ENCODE measurements at places on chromosomes 16 and 17.

- no peak for DNase-seq
These were observed 5.7 kb upstream of the BANP start for GRCh38 chr16:87945351-87946042.

DNA sequence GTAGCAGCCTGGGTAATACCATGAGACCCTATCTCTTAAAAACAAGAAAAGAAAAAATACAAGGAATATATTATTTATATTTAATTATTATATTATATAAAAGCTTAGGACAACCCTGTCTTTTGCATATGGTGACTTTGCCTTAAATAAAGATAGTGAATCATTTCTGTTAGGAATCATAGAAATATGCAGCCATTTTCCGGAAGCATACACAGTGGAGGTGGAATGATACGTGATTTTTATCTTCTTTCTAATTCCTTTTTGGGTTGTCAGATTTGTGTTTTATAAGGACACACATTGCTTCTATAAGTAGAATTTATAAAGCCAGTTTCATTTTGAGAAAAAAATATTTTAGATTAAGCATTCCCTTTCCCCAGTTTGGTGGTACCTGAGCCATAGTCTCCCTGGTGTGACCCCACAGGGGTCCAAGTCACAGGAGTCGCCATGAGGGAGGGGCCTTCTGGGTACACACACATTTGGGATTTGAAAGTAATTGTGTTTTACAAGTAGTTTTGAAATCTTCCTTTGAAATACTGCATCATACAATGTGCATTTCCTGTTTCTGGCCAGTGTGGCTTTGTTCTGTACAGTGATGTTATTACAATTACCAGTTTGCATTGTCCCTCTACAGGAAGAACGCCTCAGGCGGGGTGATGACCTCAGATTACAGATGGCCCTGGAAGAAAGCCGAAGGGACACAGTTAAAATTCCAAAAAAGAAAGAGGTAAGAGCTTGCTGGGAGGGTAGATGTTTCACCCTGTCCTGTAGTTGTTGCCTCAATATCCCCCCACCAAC lies 50.9 kb downstream of the B9D1 start:
- no peak for DNase-seq

DNA sequence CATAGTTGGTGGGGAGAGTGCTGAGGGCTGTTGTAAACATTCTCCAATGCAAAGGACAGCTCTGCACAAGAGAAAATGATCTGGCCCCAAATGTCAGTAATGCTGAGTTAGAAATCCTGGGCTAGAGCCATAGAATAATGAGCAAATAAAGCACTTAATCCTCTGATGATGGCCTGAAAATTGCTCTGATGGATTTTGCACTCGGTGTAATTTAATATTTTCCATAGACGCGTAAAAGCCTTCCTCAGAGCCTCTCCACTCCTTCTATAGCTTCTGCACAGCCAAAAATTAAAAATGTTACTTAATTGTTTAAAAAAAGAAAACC lies 23.7 kb downstream of the FAM20A start:
- DNase-seq, result no peak

- no peak for DNase-seq
These were observed 10.0 kb downstream of the CYBC1 start for GRCh38 chr17:82440469-82440981.

- DNase-seq, result no peak
These were observed 566.0 kb upstream of the PSMD7 start for GRCh38 chr16:73730481-73731090.

GRCh38 chr16:724188-725040 lies 1.8 kb downstream of the CCDC78 start:
- no peak for DNase-seq

- DNase-seq, result no peak
These were observed 21.6 kb downstream of the ZNF276 start for GRCh38 chr16:89742948-89743347.

GRCh38 chr16:65333283-65333682 lies 211.4 kb upstream of the CDH11 start:
- DNase-seq, result no peak

DNA sequence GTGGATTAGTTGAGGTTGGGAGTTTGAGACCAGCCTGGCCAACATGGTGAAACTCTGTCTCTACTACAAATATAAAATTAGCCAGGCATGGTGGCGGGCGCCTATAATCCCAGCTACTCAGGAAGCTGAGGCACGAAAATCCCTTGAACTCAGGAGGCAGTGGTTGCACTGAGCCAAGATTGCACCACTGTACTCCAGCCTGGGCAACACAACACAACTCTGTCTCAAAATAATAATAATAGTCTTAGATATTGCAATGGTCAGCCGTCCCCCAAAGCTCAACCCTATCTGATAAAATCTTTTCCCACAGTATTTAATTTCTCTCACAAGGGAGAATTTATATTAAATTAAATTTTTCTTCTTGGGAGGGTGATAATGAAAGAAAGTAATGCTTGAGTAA lies 169.6 kb downstream of the XYLT1 start:
- no peak for DNase-seq

DNA sequence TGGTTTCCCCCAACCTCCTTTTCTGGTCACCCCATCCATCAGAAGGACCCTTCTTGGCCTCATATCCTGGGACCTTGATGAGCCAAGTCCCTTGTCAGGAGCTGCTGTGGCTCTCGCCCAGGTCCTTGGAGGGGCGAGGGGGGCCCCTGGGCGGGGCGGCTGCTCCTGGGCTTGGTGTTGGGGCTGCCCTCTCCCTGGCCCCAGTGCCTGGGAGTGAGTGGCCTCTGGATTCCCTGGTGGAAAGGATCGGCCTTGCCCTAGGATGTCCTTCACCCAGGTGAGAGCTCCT lies 6.2 kb upstream of the NOTUM start:
- DNase-seq, result no peak
